ENCODE measurements at places on chromosomes 1 and 21.

DNA sequence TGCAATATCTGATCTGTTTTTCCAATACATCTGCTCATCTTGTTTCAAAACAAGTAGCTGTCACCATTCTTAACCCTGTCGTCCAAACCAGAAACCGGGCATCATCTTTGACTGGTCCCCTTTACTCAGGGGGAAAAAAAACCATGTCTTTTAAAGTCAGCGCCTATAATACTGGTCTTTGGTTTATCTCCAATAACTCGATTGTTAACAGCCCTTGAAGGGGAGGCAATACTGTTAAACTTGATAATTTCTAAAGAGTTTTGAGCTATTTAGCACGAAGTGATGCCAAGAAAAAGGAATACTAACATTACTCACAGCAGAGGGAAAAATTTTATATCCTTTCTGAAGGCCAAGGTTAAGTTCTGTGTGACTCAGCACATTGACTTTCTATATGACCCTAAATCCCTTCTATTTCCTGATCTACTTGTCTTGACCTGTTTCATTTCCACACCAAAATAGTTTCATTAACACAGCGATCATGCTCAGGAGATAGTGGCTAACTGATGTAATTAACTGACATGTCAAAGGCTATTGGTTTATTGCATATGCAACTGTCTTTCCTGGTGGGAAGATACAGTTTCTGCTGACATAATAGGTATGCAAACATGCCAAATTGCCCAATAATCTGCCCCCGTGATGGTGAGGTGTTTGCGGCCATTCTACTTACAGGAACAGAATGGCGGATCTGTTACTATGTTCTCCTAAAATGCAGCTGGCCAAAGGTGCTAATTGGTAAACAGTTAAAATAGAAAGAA lies 59.1 kb downstream of the NFIA start:
- DNase-seq: no peak

DNA sequence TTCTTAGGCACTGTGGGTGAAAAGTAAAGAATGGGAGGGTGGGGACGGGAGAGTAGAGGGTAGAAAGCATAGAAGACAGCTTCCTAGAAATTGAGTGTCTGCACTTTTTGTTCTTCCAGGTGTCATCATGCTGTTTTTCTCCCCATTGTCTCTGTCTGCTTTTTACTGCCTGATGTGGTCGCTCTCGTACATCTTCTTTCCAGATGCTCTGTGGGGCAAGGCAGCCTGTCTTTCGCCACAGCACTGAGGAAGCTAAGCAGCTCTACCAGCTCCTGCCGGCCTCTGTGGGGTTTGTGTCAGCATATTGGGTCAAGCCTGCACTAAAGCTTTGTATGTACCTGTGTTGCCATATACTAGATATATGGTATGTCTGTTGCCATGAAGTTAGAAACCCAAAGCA lies 13.2 kb downstream of the TMEM269 start:
- DNase-seq: no peak

GRCh38 chr21:36437745-36438128 lies 42.2 kb downstream of the CLDN14 start:
- no peak for DNase-seq

- no peak for DNase-seq
Measured at GRCh38 chr21:44401386-44402160, 48.2 kb downstream of the TRPM2 start.

- DNase-seq: no peak
Measured at GRCh38 chr1:18955441-18956192, 859 bp downstream of the IFFO2 start.

GRCh38 chr1:227317523-227318015 lies 723 bp downstream of the CDC42BPA start:
- no peak for DNase-seq

- no peak for DNase-seq
Measured at GRCh38 chr21:33931799-33932390, 16.3 kb upstream of the ATP5PO start.
